ENCODE measurements at places on chromosomes 16 and 17.
A peak's percentile ranks its signal among the peaks of the same experiment; 100 is the strongest.

DNA sequence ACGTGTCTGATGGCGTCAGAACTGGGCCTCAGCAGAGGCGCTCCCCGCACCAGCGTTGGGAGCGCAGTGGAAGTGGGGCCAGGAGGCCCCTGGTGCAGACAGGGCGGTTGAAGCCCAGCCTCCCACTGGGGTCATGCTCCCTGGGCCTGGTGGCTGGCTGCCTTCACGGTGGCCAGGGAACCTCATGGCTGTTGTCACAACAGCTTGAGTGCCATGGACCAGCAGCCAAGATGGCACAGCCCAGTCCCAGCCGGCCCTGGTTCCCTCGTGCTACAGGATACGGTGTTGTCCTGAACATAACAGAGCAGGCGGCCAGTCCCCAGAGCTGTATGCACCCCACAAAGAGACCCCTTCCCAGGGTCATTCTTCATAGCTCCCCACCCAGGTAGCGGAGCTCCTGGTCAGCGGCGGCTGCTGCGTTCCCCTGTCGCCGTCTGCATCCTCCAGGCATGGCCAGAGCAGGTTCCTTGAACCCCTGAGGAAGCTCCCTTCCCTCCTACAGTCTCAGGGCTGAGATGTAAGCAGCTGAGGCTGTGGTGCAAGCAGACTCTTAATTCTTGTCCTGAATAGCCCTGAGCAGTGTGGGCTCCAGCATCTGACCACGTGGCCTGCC is 29.7 kb downstream of the NME3 start:
- DNase-seq, result no peak

DNA sequence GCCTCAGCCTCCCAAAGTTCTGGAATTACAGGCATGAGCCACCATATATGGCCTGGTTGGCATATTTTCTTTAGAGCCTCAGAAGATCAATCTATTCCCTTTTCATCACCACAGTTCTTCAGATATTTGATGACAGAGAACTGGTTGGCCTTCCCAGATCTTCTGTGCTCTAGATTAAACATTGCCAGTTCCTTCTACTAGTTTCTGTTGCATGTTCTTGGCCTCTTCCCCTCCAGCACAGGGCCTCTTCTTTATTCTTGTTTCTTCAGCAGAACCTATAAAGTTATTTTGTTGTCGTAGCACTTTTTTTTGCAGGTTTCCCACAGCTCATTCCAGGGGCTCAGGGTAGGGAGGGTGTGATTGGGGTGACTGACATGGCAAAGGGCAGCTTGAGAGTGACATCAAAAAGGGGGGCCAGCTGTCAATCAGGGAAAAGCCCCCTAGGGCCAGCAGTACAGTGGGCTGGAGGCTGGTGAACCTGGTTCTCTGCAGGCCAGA is 9.3 kb downstream of the CHD9 start:
- DNase-seq, result no peak

DNA sequence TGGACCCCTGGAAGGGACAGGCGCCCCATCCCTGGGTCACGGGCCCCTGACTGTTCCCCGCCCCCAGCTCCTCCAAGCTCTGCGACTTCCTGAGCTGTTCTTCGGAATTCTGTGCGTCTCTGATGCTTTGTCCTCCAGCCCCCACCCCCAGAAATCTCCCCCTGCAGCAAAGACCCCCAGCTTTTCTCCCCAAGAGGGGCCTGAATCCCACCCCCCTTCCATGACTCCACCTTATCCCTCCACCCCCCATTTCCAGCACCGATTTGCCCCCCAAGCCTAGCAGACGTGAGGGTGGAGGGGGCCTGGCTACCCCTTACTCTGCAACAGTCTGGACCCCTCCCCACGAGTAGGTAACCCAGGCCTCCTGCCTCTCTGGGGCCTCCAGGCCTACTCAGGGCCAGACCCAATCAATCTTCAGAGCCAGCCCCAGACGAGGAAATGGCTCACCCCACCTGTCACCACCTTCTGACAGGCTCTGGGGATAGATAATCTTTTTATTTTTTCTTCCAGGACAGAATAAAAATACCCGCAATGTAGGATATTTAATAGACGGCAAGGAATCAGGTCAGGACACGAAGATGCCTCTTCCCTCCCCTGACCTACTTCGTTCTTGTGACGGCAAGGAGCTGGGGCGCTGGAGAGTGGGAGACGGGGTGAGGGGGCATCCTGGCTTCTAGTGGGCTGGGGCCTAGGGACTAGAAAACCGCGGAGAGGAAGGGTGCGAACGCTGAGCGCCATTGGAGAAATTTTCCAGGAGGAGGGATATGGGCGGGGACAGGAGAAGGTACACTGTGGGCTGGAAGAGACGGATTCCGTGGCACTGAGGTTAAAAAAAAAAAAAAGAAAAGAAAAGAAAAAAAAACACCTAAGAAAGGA is 744 bp upstream of the PLXDC1 start:
- no peak for DNase-seq

GRCh38 chr16:73396556-73396955 is 348.6 kb upstream of the ZFHX3 start:
- no peak for DNase-seq

GRCh38 chr17:1208966-1209365 is 29.2 kb upstream of the ABR start:
- DNase-seq, result no peak

- DNase-seq, result no peak
Measured at GRCh38 chr17:43750153-43750552, 8.4 kb downstream of the SOST start.

DNA sequence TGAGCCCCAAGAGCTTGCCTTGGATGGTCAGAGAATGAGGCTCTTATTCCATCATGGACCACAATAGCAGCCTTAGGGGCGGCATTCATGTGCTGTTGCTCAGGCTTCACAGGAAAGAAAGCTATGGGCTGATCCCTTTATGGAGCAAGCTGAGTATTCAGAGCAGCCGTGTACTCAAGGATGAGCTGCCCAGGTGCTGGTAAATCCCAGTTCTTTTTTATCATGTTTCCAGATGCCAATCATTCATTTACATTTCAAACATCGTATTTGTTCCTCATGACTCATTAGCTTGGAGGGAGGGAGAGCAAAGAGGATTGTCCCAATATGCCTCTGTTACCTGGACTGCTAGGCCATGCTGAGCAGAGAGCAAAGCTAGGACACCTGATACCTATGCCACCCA is 475.7 kb downstream of the SHISA9 start:
- no peak for DNase-seq

GRCh38 chr17:50203604-50204345 is 2.3 kb upstream of the COL1A1 start:
- DNase-seq, result peak; percentile 24

DNA sequence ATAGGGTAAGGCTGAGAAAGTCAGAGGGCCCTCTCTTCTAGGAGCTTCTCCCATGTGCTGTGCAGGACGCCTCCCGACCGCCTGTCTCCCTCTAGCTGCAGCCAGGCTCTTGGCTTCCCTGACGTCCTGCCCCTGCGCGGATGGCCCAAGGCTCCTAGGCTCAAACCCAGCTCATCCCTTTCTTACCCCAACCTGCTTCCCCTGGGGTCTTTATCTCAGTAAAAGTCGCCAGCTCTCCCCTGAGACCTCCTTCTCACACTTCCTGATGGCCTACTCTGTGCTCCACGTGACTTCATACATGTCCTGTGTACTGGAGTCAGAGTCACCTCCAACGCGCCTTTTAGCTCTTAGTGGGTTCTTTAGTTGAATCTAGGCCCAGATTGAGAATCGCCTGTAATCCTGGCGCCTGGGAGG is 1.1 kb upstream of the ZNF747 start:
- peak; percentile 81 for DNase-seq

GRCh38 chr17:70169709-70170597 is 621 bp downstream of the KCNJ2 start:
- peak; percentile 21 for DNase-seq

DNA sequence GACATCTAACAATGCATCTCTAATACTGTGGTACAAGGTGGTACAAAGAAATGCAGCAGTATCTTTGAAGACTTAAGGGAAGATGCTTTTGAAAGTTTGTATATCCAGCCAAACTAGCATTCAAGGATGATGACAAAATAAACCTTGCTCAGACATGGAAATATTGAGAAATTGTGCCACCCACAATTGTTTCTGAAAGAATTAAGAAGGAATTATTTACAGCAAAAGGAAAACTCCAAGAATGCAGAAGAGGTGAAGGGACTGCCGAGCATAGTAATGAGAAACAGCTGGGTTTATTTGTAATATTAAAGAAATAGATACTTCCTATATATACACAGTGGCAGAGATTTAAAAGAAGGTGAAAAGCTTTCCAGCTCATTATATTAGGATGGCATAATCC is 29.5 kb downstream of the PMFBP1 start:
- DNase-seq, result no peak

DNA sequence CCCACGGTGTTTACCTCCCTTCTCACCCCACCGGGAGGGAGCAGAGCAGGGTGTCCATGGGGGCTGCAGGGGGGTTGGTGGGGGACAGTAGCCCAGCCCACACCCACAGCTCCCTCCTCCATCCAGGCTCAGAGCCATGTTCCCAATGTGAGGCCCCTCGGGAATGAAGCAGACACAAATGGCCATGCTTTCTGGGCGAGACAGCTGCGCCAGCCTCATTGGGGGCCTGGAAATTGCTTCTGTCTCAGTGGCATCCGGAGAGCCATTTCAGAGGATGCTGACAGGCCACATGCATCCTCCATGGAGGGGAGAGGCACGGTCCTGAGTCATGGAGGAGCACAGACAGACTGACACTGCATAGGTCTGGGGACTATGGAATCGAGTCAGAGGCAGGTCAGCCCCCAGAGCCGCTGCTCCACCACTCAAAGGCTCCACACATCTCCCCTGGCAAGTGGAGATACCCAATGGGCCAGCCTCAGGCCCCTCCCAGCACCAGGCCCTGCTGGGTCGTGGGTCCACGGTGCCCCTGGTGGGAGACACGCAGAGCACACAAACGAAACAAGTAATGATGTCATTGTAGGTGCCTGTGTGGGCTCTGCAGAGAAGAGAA is 59.6 kb upstream of the ENPP7 start:
- DNase-seq, result no peak

GRCh38 chr17:57536289-57536688 is 208.8 kb downstream of the CCDC182 start:
- DNase-seq, result no peak

- no peak for DNase-seq
Measured at GRCh38 chr17:27339198-27339835, 45.4 kb downstream of the WSB1 start.

DNA sequence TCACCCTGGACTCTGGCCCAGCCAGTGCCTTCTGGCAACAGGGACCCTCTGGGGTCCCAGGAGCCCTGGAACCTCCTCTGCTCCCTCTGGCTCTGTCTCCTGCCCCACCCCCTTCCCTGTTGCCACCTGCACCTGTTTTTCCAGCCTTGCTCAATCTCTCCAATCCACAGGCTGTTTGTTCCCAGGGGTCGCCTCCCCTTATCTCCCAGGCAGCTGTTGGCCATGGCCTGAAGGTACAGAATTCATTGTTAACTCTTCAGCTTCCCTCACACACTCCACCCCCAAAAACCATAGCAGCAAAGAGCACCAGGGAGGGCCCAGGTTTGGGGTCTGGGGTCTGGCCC is 39.3 kb upstream of the TOB1 start:
- no peak for DNase-seq

- DNase-seq, result no peak
Measured at GRCh38 chr17:2157675-2158395, 102.9 kb downstream of the HIC1 start.

DNA sequence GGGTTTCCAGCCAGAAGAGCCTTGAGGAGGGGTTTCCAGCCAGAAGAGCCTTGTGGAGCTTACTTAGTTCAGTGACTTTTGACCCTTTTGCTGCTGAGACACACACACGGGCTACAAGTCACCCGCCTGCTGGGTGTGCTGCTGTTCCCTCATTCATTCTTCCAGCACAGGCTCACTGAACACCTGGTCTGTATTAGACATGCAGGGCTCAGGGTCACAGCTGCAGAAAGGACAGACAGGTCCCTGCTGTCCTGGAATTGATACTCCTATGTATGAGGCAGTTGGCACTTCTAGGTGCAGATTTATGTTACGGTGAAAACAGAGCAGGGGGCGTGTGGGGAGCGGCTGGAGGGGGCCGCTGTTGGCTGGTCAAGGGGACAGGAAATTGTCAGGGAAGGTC is 6.8 kb downstream of the CACNG4 start:
- DNase-seq, result no peak

GRCh38 chr17:31915456-31916100 is 14.1 kb upstream of the UTP6 start:
- no peak for DNase-seq

DNA sequence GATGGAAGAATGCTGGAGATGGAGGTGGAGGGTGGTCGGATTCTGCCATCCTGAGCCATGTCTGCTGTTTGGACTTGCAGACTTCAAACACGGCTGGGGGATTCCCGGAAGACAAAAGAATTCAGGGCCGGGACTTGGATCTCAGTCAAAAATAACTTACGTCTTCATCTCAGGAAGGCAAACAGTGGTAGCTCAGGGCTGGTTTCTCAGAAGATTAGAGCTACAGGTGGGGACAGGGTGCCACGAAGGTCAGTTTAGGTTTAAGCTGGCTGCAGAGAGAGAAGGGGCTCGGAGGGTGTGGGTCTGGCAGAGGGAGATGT is 4.3 kb upstream of the RHBDL3 start:
- no peak for DNase-seq

- no peak for DNase-seq
Measured at GRCh38 chr17:58277107-58277801, 3.5 kb downstream of the MPO start.

DNA sequence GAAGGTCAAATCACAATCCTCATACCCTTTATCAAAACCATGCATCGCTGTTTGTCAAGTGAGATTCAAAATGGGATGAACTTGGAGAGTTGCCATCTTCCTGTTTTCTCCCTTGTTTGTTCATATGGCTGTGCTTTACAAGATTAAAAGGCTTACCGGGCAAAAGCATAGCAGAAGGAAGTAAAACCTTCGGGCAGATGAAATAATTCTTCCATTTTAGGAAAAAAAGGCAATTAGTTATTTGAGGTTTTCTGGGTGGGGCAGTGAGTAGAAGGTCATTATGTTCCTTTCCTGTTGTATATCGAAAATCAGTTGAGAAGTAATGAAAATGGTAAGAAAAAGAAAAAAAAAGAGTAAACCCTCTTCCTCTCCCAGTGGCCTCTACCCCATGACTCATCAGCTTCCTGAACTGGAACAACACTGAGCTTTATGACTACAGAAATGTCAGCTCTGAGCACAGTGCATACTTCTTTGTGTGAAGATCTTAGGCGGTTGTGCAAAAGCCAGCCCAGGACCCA is 369.2 kb downstream of the CDH13 start:
- DNase-seq, result peak; percentile 25
